ENCODE measurements at places on chromosomes 4 and X.

GRCh38 chr4:2296631-2297601 is 35.0 kb upstream of the MXD4 start:
- no peak for DNase-seq

GRCh38 chr4:78320349-78320935 is 231.1 kb upstream of the ANXA3 start:
- DNase-seq, result no peak

- DNase-seq, result no peak
These were observed 126.1 kb downstream of the EIF4E start for GRCh38 chr4:98802770-98803198.

DNA sequence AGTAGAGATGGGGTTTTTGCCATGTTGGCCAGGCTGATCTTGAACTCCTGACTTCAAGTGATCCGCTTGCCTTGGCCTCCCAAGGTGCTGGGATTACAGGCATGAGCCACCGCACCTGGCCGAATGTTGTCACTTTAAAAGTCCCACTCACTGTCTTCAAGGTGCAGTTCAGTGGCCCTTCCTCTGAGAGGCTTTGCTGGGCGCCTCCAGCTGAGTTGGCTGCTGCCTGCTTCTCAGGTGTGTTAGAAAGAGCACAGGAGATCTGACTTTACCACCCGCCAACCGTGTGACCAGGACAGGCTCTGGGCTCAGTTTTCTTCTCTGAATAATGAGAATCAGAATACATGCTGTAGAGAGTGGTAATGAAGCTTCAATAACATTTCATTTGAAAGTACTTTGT is 207.4 kb downstream of the CEP135 start:
- no peak for DNase-seq

GRCh38 chrX:111098874-111099273 is 2.9 kb downstream of the PAK3 start:
- DNase-seq, result peak; percentile 32

GRCh38 chr4:73620115-73620792 is at the start of gene RASSF6:
Gene RASSF6 (minus strand): TSS chr4:73620436. CDS start chr4:73611795, 8,641 bp downstream.
- peak; percentile 9 for DNase-seq

Measured in SK-N-DZ (cell line).